Activated effector memory CD4-positive, alpha-beta T cell treated with anti-CD3 and anti-CD28 coated beads, Interleukin-2, amount 50 U/mL, for 16 hours (primary cell): ENCODE measurements at places on chromosomes 7 and 10.

- DNase-seq: no peak
Observed at GRCh38 chr10:31352436-31353226, 33.6 kb downstream of the ZEB1 start.

DNA sequence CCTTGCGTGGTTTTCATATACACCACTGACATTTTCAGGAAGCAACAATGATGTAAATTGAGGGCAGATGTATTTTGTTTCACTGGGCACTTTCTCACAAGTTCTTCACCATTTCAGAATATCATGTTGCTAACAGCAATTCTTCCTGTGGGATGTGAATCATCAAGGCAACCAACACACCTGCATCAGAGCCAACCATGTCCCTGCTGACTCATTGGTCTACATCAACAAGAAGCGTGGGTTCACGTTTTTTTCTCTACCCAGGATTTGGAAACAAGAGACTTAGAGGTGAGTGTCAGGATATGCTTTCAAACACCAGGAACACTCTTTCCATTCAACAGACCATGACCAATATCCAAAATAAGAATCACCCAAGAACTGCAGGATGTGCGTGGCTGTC lies 203.9 kb downstream of the TEX36 start:
- no peak for DNase-seq

GRCh38 chr7:39154815-39155214 lies 177.1 kb downstream of the POU6F2 start:
- no peak for DNase-seq

GRCh38 chr7:19116121-19117090 lies 1.0 kb downstream of the TWIST1 start:
- DNase-seq: no peak

- no peak for DNase-seq
Observed at GRCh38 chr10:96690755-96691730, 29.3 kb downstream of the PIK3AP1 start.

DNA sequence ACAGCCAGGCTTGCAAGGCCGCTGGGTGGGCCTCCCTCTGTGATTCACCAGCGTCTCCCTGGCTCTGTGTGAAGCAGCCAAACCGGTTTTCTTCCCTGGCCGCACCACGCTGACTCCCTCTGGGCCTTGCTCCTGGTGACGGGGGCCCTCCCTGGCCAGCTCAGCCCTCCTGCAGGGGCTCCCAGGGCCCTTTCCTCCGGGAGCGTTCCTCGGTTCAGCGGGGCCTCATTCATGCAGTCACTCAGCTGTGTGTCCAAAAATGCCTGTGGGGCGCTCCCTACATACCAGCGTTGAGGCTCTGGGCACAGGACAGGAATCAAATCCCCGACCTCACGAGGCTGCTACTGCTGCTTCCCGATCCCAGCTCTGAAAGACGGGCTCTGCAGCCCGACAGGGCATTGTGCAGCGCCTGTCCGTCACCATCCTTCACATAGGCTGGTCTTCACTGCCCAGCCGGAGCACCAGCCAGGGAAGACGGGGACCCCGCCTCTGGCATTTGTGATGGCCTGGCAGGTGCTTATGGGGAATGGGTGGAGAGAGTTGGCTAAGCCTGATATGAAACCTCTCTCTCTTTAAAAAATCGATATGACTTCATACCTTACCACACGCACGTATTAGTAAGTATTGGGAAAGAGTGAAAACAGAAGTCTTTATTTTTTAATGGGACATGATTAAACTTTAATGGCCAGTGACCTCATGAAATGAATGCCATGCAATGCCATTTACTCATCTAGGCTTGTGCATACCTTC lies 110.0 kb upstream of the SHH start:
- peak; percentile 45 for DNase-seq

DNA sequence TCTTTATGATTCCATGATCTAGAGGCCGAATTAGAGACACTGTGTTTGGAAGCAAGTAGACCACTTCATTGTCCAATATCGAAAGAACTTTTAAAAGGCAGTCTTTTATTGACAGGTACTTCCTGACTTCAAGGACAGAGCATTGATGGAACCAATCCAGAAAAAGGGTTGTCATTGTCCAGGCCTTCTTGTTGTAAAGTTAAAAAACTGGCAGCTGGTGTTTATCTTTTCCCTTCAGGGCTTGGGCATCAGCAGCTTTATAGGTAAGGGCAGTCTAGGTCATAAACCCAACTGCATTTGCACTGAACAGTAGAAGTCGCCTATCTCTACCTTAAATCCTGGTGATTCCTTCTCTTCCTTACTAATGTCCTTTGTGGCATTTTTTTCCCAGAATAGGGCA lies 95.6 kb downstream of the ST7 start:
- DNase-seq: no peak

GRCh38 chr10:79262959-79263746 lies 84.1 kb upstream of the PPIF start:
- DNase-seq: no peak
